Articular chondrocyte of knee joint (primary cell): ENCODE measurements at places on chromosomes 6 and 20. TPM values are rescaled to one million over a fixed set of nuclear protein-coding genes. Genes with fewer than 3 reads are reported as not detected.

Gene TNNC2
- total RNA-seq, result 0.39 and 1.4 TPM in 2 replicates

Gene IL17F
- not detected in 2 replicates for total RNA-seq

Gene MTFR2
- total RNA-seq, result 2.0 and 3.1 TPM in 2 replicates

Gene TCP1
- total RNA-seq, result 177 and 180 TPM in 2 replicates

Gene FOXF2
- 3.8 and 5.7 TPM in 2 replicates for total RNA-seq

Gene KIF25
- total RNA-seq, result not detected in 2 replicates

Gene FAM184A
- 0.65 and 1.8 TPM in 2 replicates for total RNA-seq

Gene ZNF311
- total RNA-seq, result 1.8 and 2.1 TPM in 2 replicates

Gene SLC22A16
- total RNA-seq, result not detected in 2 replicates

Gene PDCD2
- 62.3 and 72.9 TPM in 2 replicates for total RNA-seq

Gene UST
- 24.7 and 33.0 TPM in 2 replicates for total RNA-seq

Gene EPB41L1
- 105 and 125 TPM in 2 replicates for total RNA-seq

Gene BCAS4
- 5.5 and 7.2 TPM in 2 replicates for total RNA-seq

Gene C2
- total RNA-seq, result 19.1 and 22.0 TPM in 2 replicates

Gene HINT3
- total RNA-seq, result 17.9 and 21.4 TPM in 2 replicates

Gene LY6G5B
- 4.2 and 4.8 TPM in 2 replicates for total RNA-seq

Gene PARD6B
- total RNA-seq, result 0.52 and 0.97 TPM in 2 replicates

Gene CASS4
- total RNA-seq, result 0.11 TPM in 1 of 2 replicates, not detected in the other

Gene SLC32A1
- not detected in 2 replicates for total RNA-seq

Gene PTGIS
- total RNA-seq, result 40.6 and 42.8 TPM in 2 replicates

Gene TGM3
- 0.39 and 0.43 TPM in 2 replicates for total RNA-seq

Gene OR12D2
- total RNA-seq, result not detected in 2 replicates

Gene CRYBG1
- total RNA-seq, result 1.6 and 6.1 TPM in 2 replicates

Gene TNFAIP3
- total RNA-seq, result 11.1 and 17.1 TPM in 2 replicates

Gene FAM217A
- not detected in 2 replicates for total RNA-seq

Gene HLA-DMB
- 0.11 TPM in 1 of 2 replicates, not detected in the other for total RNA-seq

Gene MAFB
- total RNA-seq, result 32.5 and 32.9 TPM in 2 replicates

Gene MAP3K5
- 7.6 and 16.2 TPM in 2 replicates for total RNA-seq

Gene ARMC12
- total RNA-seq, result 0.39 and 0.54 TPM in 2 replicates

Gene RPL7L1
- total RNA-seq, result 120 and 123 TPM in 2 replicates

Gene SOX4
- 39.6 and 41.2 TPM in 2 replicates for total RNA-seq

Gene KCNS1
- not detected in 2 replicates for total RNA-seq

Gene RNF39
- not detected in 2 replicates for total RNA-seq

Gene MCM3
- total RNA-seq, result 23.5 and 28.9 TPM in 2 replicates

Gene SLC22A1
- total RNA-seq, result 0.52 and 1.1 TPM in 2 replicates

Gene COQ3
- 5.0 and 6.7 TPM in 2 replicates for total RNA-seq

Gene CRIP3
- total RNA-seq, result 0.32 TPM in 1 of 2 replicates, not detected in the other

Gene ADGRB3
- 0.11 and 0.13 TPM in 2 replicates for total RNA-seq

Gene ABHD16B
- total RNA-seq, result not detected in 2 replicates

Gene FAXC
- 0.65 and 1.1 TPM in 2 replicates for total RNA-seq

Gene SPTLC3
- 36.5 and 48.1 TPM in 2 replicates for total RNA-seq

Gene CALHM6
- 1.4 and 3.0 TPM in 2 replicates for total RNA-seq

Gene MUC22
- not detected in 2 replicates for total RNA-seq

Gene EFCAB8
- 0.22 TPM in 1 of 2 replicates, not detected in the other for total RNA-seq

Gene SERPINB1
- 56.7 and 59.2 TPM in 2 replicates for total RNA-seq

Gene GRM1
- total RNA-seq, result 0.22 and 0.26 TPM in 2 replicates

Gene COL20A1
- total RNA-seq, result not detected in 2 replicates

Gene ACSS1
- total RNA-seq, result 4.5 and 8.2 TPM in 2 replicates

Gene CCN6
- total RNA-seq, result 28.4 and 36.8 TPM in 2 replicates

Gene PPP1R3G
- total RNA-seq, result 2.1 and 2.2 TPM in 2 replicates

Gene MROH8
- total RNA-seq, result 4.1 and 6.4 TPM in 2 replicates

Gene ECT2L
- under 0.01 and 0.11 TPM in 2 replicates for total RNA-seq

Gene TRIM15
- total RNA-seq, result not detected in 2 replicates

Gene TIAM2
- total RNA-seq, result 37.4 and 39.9 TPM in 2 replicates

Gene LIME1
- 1.3 and 1.6 TPM in 2 replicates for total RNA-seq

Gene CNR1
- under 0.01 and 0.11 TPM in 2 replicates for total RNA-seq

Gene FAM83C
- total RNA-seq, result under 0.01 and 0.11 TPM in 2 replicates
